ENCODE measurements at places on chromosomes 1 and 21.

DNA sequence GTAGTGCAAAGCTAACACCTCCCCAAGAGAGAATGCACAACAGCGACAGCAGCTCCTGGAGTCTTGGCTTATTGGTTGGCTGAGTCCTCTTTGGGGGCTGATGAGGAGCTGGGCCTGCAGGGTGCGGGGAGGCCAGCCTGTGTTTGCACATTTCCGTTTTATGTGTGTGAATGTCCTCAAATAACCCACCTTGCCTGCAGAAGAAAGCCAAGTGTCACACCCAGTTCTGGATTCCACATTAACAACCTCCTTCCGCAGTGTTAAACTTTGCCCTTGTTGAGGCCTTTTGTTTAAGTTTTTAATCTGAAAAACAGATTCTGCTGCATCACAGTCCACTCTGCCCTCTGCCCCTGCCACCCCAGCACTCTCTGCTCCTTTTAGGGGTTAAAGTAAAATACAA lies 274.5 kb downstream of the TM2D1 start:
- DNase-seq, result no peak

- DNase-seq, result no peak
Observed at GRCh38 chr1:170305777-170306512, 160.2 kb downstream of the NTMT2 start.

DNA sequence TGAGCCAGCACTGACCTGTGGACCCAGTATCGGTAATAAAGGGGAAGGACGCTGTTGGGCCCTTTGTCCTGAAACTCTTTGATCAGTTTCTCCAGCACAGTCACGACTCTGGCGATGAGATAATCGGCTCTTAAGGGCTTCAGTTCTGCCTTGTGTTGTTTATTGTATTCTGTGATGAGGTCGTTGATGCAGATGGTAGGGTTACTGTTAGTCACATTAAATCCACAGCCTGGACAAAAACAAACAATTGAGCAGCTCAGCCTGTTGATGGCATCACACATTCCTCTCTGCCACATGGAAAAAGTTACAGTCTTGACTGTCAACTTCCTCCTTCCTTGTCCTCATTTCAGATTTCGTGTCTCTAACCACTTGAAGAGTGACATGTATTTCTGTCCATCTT lies 57.6 kb downstream of the SIM2 start:
- no peak for DNase-seq

DNA sequence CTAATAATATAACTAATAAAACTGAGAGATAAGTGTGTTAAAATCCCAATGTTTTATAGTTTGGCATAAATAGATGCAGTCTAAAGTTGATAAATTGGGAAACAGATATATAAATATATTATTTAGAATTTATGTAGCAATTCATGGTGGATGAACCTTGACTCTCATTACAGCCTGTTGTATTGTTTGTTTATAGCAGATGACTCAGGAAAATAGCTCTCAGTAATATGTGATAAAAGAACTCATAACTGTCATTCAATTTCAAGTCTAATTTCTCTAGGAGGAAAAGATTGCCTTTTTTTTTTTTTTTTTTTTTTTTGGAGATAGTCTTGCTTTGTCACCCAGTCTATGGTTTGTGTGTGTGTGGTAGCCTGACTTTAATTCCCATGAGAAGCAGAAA lies 603.2 kb upstream of the PKN2 start:
- no peak for DNase-seq

DNA sequence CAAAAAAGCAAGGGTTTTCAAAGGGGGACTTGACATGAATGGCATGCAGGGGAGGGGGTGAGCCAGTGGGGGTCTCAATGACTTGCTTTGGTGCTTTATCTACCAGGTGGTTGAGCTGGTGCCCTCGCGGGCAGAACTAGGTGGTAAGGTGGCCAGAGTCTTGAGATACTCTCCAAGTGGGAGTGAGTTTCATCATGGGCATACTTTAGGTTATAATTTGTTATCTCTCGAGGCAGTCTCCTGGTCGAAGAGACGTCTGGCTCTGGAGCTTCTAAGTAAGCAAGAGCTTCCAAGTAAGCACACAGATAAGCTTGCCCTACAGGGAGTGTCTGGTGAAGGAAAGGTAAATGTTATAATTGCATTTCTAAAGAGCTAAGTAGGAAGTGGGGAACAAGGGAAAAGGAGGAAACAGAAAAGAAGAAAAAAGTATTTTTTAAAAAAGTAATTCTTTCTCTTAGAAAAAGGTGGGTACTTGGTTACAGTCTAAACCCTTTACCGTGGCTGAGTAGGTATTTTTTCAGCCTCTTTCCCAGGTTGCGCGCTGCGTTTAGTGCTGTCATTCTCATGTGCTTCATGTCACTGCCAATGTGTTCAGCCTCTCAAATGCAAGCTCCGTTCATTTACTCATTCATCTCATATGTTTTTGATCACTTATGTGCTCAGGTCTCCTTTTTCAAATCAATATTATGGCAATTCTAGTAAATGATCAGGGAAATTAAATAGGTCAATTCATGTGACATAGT lies 31.6 kb upstream of the DNAJC6 start:
- DNase-seq, result no peak

DNA sequence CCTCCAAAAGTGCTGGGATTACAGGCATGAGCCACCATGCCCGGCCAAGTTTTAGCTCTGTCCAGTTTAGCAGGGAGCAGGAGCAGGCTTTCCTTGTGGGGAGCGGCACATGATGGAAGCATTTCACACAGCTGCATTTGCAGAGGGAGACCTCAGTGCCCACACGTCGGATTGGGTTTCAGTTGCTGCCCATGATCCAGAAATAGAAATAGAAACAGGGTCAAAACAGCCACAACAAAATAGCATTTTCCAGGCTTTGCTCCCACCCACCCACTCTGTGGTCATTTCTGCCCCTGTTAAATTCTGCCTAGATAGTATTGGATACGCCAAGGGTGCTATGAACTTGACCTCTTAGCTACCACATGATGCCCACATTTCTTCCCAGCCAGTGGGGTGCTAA lies 128.4 kb downstream of the CNIH3 start:
- DNase-seq, result no peak

DNA sequence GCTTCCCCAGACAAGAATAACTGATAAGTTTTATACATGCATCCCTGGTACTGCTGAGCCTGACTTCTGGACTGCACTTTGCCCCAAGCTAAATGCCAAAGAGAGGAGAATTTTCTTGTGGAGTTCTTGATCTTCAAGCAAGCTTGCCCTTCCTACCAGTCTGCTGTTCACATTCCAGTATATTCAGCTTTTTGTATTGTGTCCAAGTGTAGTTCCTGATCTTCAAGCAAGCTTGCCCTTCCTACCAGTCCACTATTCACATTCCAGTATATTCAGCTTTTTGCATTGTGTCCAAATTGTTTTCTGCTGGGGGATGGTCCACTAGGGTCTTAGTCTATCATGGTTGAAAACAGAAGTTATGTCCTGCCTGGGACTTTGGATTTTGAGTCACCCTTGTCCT lies 894 bp upstream of the TSEN15 start:
- DNase-seq, result no peak

DNA sequence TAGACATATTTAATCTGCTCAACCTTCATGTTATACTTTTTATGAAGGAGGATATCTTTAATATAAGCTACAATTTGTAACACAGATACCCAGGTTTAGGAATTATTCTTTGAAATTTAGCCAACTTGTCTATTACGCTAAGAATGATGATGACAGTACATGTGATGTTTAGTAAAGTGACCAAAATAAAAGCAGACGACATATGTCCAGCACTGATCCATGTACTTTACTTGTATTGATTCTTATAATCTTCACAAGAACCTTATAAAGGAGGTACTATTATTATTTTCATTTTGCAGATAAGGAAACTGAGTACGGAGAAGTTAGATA lies 37.2 kb upstream of the ATG4C start:
- no peak for DNase-seq

GRCh38 chr1:160113407-160113806 lies 2.2 kb upstream of the ATP1A2 start:
- no peak for DNase-seq

DNA sequence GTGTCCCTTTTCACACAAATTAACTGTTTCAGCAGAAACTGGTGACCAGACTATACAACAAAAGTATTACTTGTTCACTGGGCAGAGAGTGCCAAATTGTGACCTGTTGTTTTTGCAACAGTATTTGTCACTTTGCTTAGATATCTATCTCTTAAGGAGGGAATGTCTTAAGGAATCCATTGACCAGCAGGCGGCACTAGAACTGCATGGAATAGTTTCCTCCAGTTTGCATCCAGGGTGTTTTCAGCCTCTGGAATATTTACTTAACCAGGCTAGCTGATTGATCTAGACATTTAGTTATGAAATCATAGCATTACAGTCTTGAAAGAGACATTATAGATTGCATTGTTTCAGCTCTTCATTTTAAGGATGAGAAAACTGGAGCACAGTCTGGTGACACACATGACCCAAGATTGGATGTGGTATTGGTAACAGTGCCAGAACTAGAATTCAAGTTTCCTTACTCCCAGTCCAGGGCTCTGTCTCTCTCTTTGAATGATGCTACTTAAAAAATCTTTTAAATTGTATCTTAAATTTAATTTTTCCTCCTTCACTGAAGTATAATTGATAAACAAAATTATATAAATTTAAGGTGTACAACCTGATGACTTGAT lies 16.9 kb downstream of the RPTN start:
- peak; percentile 89 for DNase-seq

DNA sequence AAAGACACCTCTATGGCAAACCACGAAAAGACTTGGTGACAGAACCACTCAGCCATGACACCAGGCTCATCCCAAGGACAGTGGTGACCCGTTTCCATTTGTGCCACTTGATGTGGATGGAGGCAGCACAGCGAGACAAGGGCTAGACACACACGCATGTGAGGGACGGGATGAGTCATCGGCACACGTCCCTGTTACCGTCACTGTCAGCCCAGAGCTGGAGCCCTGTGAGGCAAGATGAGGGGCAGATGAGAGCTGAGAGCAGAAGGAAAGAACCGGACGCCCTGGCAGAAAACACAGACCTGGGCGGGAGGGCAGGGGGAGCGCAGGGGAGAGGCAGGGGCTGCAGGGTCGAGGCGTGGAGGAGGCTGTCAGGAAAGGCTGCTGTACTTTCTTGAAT lies 57.8 kb downstream of the SIK1 start:
- no peak for DNase-seq

GRCh38 chr1:164510435-164510834 lies 48.5 kb upstream of the PBX1 start:
- no peak for DNase-seq

DNA sequence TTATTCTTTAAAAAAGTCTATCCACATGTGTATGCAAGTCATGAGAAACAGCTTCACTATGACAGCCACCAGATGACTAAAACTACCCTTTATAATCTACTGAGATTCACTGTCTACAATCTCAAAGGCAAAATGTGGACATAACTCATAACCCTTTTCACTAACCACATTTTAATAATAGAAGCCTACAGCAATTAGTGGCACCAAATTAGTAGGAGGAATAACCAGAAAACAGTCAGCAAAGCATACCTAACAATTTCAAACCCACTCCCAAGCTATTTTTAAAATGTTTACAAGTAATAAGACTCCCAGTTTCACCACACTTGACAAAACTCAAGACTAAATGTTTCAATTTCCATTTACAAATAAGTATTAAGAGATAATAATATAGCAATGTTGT lies 442.9 kb downstream of the PTPRC start:
- no peak for DNase-seq

DNA sequence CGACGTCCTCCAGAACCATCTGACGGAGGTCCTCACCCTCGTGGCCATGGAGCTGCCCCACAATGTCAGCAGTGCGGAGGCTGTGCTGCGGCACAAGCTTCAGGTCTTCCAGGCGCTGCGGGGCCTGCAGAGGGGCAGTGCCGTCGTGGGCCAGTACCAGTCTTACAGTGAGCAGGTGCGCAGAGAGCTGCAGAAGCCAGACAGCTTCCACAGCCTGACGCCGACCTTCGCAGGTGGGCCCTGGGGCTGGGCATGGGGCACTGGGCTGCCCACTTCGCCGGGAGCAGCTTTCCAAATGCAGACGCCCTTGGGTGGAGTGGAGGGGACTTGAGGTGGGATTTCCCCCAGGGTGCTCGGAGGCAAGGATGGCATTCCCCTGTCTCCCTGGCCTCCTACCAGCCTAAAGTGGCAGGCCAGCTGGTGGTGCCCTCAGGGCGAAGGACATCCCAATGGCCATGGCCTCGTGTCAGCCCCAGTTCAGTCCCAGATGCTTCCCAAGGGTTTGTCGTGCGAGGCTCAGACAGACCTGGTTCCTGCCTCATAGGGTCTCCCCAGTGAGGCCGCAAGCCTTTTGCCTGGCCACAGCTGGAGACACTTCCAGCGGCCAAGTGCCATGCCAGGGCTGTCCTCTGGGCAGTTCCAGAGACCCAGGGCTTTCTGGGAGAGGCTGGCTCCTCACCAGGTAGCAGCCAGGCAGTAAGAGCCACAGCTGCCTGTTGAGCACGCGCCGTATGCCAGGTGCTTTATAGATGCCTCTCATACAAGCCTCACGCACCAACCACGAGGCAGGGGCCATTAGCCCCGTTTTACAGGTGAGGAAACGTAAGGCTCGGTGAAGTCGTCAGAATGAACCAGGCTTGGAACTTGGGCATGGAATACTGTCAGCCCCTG lies 27.8 kb downstream of the H6PD start:
- DNase-seq, result no peak

- peak; percentile 61 for DNase-seq
Observed at GRCh38 chr1:29282924-29283803, 46.8 kb downstream of the PTPRU start.

GRCh38 chr1:1861339-1861730 lies 29.6 kb downstream of the GNB1 start:
- DNase-seq, result no peak

- no peak for DNase-seq
Observed at GRCh38 chr1:9275161-9275560, 17.5 kb upstream of the SPSB1 start.

- DNase-seq, result no peak
Observed at GRCh38 chr1:158310623-158311022, 20.7 kb downstream of the CD1B start.

DNA sequence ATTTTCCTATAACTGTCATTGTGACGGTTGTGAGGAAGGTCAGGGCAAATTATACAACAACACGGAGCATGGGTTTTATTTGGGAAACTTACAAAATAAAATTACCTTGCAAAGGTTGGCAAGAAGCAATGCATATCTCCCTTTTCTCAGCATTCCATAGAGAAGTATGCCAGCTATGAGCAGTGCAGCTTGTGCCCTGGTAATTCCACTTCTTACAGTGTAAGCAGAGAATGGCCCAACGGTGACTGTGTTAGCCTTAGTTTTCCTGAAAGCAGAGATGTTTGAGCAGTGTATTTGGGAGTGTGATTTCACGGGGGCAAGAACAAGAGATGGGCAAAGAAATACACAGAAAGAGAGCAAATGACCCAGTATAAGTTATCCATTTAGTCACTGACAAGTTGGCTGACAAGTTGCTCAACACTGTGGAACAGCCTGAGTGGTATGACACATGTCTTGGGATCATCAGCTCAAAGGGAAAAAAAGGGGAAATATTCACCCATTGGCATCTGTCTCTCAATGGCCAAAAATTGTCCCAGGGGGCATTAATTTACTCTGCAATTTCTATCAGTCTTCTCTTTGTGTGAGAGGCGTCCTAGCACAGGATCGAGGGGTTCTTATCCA lies 210.9 kb upstream of the NRIP1 start:
- DNase-seq, result no peak

- DNase-seq, result no peak
Observed at GRCh38 chr1:201181323-201181722, 9.3 kb upstream of the IGFN1 start.

Measured in T47D (cell line).